HTR-8/SVneo (cell line): ENCODE measurements at places on chromosomes 5 and 9.

DNA sequence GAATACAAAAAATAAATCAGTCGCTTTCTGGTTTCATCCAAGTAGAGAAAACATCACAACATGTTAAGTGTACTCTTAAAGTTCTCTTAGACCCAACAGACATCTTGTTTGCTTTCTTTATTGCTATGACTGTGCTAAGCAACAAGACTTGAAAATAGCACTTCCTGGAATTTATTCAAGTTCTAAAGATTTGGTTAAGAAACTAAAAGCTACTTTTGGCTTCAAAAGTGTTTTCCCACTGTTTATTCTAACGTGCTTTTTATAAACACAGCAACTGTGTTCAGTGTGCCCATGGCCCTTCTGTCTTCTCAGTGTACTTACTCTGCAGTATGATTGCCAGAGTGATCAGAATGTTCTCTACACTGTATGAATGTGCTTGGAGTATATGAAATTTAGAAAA, 109.8 kb downstream of the GIN1 start:
- no peak for DNase-seq

DNA sequence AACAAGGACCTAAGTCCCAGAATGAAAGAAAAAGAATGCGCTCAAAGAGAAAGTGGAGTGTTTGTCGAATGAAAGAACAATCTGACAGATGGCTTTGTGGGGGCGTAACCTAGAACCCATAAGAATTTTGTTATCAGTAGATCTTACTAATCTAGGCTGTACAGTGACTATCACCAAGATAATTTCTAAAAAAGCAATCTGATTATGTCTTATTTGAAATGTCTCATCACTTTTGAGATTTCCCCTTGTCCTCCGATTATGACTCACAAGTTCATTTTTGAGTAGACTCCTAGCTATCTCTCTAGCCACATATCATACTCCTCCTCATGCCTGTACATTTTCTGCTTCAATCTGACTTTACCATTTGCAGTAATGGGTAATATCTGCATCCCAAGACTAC, 135.6 kb upstream of the SMARCA2 start:
- DNase-seq = no peak

- DNase-seq = no peak
Measured at GRCh38 chr9:5575000-5575399, 53.9 kb upstream of the RIC1 start.

- DNase-seq = no peak
Measured at GRCh38 chr5:173472784-173473278, 143.6 kb downstream of the BOD1 start.

GRCh38 chr5:160525471-160526261, 104.0 kb downstream of the PTTG1 start:
- no peak for DNase-seq

DNA sequence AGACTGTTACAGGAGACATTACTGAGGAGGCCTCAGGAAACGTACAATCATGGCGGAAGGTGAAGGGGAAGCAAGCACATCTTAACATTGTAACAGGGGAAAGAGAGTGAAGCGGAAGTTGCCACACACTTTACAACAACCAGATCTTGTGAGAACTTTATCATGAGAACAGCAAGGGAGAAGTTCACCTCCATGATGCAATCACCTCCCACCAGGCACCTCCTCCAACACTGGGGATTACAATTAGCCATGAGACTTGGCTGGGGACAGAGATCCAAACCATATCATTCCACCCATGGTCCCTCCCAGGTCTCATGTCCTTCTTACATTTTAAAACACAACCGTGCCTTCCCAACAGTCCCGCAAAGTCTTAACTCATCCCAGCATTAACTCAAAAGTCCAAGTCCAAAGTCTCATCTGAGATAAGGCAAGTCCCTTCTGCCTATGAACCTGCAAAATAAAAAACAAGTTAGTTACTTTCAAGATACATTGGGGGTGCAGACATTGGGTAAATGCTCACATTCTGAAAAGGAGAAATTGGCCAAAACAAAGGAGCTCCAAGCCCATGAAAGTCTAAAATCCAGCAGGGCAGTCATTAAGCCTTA, 138.3 kb downstream of the TMEM161B start:
- no peak for DNase-seq

GRCh38 chr9:138047469-138048040, 170.0 kb downstream of the CACNA1B start:
- DNase-seq = no peak

- DNase-seq = no peak
Measured at GRCh38 chr9:128146591-128147120, 2.6 kb upstream of the LCN2 start.

GRCh38 chr5:73499187-73499586, 945 bp downstream of the BTF3 start:
- no peak for DNase-seq

DNA sequence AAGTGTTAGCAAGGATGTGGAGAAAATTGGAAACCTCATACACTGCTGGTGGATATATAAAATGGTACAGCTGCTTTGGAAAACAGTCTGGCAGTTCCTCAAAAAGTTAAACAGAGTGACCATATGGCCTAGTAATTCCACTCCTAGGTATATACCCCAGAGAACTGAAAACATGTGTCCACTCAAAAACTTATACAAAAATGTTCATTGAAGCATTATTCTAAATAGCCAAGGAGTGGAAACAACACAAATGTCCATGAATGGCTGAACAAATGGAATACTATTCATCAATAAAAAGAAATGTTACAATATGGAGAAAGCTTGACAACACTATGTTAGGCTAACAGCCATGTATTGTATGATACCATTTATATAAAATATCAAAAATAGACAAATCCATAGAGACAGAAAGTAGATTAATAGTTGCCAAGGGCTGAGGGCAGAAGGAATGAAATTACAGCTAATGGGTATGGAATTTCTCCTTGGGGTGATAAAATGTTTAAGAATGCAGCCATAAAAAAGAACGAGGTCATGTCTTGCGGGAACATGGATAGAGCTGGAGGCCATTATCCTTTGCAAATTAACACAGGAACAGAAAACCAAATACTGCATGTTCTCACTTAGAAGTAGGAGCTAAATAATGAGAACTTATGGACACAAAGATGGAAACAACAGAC, 33.6 kb upstream of the FBP1 start:
- DNase-seq = no peak

DNA sequence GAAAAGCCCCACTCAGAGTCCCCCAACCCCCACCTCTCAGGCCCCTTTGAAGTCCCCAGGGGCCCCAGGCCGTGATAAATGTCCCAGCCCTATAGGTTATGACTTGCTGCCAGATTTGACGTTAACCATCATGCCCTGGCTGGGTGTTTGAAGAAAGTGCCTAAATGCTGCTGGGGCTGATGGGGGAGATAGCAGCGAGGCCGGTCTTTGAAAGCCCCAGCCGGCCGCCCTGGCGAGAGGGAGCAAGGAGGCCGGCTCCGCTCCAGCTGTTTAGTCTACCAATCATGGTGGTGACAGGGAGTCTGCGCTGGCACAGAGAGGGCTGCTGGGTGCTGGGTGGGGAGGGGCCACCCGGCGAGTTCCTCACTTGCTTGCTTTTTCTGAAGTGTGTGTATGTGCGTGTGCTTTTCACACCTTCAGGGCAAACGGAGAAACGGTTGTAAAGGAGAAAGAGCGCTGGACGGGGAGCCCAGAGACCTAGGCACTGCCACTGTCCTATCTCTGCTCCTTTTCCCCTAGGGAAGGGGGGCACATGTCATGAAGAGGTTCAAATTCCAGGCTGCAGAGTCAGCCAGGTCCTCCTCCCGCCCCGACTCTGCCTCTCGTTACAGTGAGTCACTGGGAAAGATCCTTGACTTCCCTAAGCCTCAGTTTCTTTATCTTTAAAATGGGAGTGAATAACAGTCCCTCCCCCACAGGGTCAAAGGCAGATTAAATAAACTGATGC, 126.1 kb upstream of the HAND1 start:
- no peak for DNase-seq

DNA sequence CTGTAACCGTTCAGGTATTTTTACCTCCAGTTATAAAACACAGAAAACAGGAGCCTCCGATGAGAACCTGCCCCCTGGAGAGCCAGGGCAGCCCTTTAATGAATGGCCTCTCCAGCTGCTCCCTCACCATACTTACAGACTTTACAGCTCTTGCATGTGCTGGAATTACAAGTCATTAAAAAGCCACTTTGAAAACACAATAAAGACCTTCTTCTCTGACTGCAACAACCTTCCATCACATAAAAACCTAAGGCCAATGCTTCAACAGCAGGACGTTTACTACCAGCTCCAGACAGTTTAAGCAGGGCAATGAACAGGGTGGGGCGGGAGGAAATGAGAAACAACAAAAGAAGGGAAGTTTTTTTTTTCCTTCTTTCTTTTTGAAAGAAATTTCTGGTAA, 213.8 kb downstream of the MLLT3 start:
- DNase-seq = no peak

DNA sequence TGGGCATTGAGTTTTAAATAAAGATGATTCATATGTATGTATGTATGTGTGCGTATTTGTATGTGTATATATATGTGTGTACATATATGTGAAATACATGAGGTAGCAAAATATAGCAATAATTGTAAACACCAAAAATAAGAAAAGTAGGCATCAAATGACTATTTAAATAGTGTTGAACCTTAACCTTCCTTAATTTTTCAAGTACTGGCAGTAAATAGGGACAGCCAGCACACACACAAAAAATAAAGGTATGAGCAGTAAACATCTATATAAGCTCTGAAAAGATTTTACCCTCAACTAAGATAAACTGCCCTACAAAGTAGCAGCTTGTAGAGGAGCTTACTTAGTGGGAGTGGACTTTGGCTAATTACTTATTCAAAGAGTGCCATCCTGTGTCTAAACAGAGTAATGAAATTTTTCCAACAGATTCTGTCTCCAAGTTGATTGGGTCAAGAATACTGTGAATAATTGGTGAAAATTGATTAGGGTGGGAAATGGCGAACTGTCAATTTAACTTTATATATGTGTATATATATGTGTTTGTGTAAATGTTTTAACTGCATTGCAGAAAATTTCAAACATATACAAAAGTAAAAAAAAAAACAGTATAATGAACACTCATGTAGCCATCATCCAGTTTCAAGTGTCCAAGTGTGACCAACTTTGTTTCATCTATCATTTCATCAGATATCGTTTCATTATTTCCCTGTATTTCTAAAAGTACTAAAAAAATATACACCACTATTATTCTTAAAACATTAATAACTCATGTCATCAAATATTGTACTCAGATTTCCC, 2.0 kb upstream of the ADAMTS6 start:
- peak; percentile 39 for DNase-seq

DNA sequence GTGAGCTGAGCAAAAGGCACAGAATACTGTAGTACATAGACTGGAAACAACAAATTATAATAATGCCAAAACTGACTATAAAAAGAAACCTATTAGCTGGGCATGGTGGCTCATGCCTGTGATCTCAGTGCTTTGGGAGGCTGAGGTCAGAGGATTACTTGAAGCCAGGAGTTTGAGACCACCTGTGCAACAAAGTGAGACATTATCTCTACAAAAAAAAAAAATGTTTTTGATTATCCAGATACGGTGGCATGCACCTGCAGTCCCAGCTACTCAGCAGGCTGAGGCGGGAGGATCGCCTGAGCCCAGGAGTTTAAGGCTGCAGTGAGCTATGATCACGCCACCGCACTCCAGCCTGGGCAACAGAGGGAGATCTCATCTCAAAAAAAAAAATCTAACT, 175.9 kb downstream of the TTC39B start:
- no peak for DNase-seq

GRCh38 chr5:142357469-142358090, 32.8 kb upstream of the SPRY4 start:
- DNase-seq = no peak

- no peak for DNase-seq
Measured at GRCh38 chr9:116202219-116202912, 48.8 kb downstream of the PAPPA start.

GRCh38 chr9:104118916-104119315, 24.8 kb downstream of the SMC2 start:
- no peak for DNase-seq

DNA sequence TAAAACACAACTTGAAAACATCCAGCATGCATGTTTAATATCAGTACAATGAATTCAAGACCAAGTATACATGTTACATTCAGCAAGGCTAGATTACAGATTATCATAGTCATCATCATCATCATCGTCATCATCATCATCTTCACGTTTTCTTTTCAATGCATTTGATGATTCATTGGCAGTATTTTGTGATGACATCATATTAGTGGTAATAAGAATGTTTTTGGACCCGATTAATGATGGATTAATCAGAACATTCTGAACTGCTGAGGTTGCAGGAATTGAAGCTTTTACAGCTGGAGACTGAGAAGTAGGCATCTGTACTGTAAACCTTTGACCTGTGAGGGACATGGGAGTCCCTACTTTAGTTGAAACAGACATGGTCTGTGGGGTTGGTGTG, 4.5 kb downstream of the AK6 start:
- no peak for DNase-seq

- no peak for DNase-seq
Measured at GRCh38 chr5:103780794-103781193, 218.2 kb upstream of the NUDT12 start.

- peak; percentile 75 for DNase-seq
Measured at GRCh38 chr9:136799854-136800657, 3.9 kb downstream of the CCDC183 start.

- no peak for DNase-seq
Measured at GRCh38 chr5:38905516-38905915, 59.7 kb downstream of the OSMR start.

DNA sequence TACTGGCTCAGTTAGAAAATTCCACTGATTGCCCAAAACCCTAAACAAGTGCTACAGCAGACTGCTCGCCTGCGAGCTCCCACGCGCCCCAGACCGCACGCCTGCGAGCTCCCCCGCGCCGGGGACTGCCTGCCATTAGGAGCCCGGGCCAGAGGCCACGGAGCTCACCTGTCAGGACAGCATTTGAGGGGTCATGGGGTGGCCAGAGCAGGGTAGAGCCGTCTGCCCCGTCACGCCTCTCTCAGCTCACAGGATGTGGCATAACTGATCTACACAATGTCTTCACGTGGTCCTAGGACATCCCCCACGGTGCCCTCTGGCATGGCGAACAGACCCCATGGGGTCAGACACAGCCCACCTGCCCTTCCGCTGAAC, 29.1 kb upstream of the LRRC14B start:
- no peak for DNase-seq

DNA sequence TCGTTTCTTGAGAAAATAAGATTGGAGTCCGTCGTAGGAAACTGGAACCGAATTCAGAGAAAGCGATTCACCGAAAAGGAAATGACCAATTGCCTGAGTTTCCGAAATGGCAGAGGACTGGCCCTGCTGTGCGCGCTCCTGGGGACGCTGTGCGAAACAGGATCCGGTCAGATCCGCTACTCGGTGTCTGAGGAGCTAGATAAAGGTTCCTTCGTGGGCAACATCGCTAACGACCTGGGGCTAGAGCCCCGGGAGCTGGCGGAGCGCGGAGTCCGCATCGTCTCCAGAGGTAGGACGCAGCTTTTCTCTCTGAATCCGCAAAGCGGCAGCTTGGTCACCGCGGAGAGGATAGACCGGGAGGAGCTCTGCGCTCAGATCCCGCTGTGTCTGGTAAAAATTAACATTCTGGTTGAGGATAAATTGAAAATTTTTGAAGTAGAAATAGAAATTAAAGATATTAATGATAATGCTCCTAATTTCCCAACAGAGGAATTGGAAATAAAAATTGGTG, 379 bp downstream of the PCDHGA3 start:
- DNase-seq = no peak
